ENCODE measurements at places on chromosomes 12 and 14. TPM values are rescaled to one million over a fixed set of nuclear protein-coding genes. Genes with fewer than 3 reads are reported as not detected.

Gene BCAT1
- total RNA-seq, result 93.7 TPM

DNA sequence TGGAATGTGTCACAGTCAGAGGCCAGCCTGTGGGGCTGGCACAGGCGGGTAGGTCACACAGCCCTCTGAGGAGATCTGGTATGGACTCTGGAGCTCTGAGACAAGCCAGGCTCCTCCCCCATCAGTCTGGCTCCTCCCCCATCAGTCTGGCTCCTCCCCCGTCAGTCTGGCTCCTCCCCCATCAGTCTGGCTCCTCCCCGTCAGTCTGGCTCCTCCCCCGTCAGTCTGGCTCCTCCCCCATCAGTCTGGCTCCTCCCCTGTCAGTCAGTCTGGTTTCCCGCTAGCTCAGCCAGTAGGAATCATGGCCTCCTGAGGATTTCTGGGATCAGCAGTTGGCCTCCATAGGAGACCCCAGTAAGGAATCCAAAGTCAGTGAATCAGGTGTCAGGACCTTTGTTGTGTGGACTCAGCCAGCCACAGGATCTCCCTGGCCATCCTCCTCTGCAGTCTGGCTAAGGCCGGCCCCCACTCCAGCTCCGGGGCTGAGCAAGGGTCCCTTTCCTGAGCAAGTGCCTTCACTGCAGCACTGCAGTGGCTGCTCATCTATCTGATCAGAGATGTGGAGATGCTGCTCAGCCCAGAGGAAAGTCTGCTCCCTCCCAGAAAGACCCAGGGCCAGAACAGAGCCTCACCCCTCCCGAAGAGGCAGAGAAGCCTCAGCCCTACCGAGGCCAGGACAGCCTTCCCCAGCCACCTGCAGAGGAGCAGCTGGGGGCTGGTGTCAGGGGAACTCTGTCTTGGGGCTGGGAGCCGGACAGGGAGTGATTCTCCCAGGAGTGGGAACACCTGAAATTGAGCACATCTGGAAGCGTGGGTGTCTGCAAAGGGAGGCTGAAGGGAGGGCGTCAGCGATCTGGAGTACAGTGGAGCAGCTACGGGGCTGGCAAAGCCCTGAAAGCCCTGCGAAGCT lies 35.7 kb downstream of the IQSEC3 start:
- DNase-seq, result no peak

GRCh38 chr14:100739306-100739705 lies 12.6 kb downstream of the DLK1 start:
- DNase-seq, result no peak

- peak; percentile 75 for DNase-seq
Measured at GRCh38 chr12:15774819-15775218, 14.4 kb downstream of the EPS8 start.

GRCh38 chr12:40435251-40435650 lies 210.5 kb downstream of the LRRK2 start:
- no peak for DNase-seq

DNA sequence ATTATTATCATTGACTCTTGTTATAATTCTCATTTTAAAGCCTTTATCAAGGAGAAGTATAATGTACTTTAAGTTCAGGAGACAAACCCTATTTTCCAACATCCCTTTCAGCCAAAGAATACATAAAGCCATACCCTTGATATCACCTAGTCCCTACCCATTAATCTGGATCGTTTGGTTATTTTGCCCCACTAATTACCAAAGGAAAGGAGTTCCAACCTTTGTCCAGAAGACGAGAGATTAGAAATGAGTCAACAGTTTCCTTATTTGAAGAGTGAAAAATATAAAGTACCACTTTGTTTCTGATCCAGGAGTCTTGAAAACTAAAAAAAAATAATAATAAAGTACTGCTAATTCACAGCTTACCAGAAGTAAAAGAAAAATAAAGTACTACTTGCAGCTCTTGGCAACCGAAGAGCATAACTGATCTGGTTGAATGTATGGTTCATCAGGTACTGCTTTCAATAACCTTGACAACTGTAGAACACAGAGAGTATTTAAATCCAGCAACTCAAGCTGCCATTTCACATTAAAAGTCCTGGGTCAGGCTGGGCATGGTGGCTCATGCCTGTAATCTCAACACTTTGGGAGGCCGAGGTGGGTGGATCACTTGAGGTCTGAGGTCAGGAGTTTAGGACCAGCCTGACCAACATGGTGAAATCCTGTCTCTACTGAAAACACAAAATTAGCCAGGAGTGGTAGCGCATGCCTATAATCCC lies 33.7 kb downstream of the LIMA1 start:
- DNase-seq, result peak; percentile 58

GRCh38 chr12:110249716-110250225 lies 31.3 kb upstream of the ATP2A2 start:
- DNase-seq, result no peak

- no peak for DNase-seq
Measured at GRCh38 chr12:65415826-65416225, 137.3 kb downstream of the MSRB3 start.

GRCh38 chr14:104735830-104736642 lies 12.0 kb downstream of the ADSS1 start:
- DNase-seq, result no peak

GRCh38 chr12:7879246-7879645 lies 6.5 kb upstream of the SLC2A14 start:
- no peak for DNase-seq
